ENCODE measurements at places on chromosomes 11 and 22.

DNA sequence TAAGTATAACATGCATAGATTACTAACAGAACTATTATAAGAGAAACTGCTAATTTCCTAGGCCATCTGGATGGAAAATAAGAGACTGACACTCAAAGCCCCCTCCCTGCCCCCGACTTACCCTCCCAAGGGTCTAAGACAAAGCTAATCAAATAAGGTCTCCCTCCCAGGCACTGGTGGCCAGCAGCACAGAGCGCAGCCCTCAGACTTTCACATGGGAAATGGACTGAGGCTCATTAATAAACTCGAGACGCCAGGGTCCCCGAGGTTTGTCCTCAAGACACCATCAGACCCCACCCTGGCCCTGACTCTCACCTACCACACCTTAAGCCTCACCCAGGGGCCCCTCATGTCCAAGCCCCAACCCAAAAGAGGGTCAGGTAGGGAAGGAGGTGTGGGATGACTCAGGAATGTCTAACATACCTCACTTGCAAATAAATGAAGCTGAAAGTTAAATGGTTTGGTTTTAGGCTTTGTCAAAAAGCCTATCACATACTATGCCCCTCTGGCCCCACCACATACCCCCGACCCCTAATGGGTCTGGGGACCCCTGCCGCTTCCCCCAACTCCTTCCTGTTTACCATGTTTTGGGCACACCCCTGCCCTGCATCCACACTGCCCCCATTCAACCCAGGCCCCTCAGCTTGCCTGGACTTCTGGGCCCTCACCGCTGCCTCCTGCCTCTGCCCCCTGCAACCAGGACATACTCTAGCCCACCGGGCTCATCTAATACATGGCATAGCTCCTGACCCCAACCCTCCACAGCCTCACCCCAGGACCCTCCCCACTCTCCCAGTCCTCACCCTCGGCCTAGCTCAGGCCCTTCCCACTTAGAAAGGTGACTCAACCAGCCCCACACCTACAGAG is 11.4 kb downstream of the ARAP1 start:
- DNase-seq: no peak

DNA sequence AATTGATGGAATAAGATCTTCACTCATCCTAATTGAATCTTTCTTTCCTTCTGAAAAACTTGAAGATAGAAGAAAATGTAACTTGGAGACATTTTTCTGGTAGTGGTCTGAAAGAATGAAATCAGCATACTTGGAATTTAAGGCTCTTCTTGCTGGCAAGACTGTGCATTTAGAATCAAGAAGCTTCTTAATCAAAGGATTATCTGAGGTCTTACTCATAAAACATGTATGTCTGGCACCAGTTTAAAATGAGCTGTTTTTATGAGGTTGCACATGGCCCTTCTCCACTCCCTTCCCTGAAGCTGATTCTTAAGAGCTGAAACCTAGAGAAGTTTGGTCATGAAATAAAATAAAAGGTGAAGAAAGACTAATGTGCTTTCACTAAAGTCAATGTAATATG is 77.3 kb downstream of the ARHGEF12 start:
- no peak for DNase-seq

DNA sequence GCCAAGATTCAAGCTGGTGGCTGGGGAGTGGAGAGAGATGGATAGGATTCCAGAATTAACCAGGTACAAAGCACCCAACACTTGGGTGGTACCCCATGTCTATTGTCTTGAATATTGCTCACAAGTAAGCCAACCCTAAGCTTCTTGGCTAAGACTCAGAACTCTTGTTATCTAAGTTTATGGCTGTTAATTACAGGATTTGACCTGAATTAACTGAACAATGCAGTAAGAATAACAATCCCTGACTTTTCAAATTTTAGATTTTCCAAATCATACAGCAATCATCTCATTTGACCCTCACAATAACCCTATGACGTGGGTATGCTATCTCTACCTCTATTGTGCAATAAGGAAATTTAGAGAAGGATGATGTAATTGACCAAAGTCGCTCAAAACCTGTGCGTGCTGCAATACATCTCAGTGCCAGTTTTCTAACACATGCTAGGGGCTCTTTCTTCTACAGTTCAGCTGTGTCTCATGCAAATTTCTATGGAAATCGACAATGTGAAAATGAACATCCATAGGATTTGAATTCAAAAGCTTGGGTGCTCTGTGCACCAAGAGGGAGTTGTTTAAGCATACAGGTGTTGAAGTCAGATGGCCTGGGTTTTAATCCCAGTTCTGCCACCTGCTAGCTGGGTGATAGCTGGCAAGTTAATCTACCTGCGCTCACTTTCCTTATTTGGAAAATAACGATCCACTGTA is 40.1 kb upstream of the APLNR start:
- DNase-seq: no peak

GRCh38 chr11:1935156-1936071 is 11.7 kb upstream of the MRPL23 start:
- DNase-seq: no peak

DNA sequence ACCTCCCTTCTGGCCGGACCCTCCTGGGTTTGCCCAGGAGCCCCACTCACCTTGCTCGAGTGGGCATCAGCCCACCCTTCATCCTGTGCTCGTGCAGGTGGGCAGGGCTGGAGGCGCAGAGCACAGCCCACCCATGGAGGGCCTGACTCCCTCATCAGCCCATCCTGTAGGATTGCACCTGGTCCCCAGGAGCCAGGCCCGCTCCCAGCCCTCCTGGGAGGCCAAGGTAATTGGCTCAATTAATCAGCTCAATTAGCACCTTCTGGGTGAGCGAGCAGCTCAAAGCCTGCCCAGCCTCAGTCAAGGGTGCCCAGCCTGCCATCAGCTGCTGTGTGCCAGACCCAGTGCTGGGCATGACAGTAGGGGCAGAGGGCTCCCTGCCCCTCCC is 58.1 kb upstream of the NECTIN1 start:
- no peak for DNase-seq

All from head of caudate nucleus (tissue), 42 donors.